Activated CD4-positive, alpha-beta T cell treated with anti-CD3 and anti-CD28 coated beads, Interleukin-2, amount 50 U/mL, for 4 hours (primary cell): ENCODE measurements at places on chromosomes 4 and X.

DNA sequence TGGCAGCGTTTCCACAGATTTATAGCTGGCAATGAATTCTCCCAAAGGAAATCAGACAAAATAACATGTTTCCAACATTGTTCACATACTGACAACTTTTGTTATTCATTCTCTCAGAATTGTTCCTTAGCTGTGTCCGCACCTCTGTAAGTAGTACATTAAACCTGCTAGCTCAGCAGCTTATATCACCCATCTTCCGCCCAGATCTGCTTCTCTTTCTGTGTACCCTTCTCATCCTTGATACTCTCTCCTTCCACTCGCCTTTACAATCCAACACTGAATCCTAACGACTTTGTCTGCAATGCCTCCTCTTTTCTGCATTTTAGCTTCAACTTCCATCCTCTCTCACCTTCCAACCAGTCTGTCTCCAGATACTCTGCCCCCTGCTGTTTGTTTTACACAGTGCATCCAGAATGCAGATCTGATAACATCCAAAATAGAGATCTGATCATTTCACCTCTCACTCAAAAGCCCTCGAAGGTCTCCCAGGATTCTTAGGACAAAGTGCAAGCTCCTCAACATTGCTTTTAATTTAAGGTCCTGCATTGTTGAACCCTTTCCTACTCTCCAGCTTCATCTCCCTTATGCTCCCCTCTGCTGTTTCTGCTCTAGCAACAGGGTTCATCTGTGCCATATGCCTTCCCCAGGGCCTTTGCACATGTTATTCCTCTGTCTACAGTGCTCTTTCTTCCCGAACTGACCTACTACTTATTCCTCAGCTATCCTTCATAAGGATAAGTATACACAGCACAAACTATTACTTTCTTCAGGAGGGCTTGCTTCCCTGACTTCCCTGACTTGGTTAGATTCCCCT lies 67.3 kb upstream of the VBP1 start:
- DNase-seq: peak; percentile 21

- no peak for DNase-seq
Observed at GRCh38 chr4:184833046-184833838, 7.5 kb upstream of the ACSL1 start.

DNA sequence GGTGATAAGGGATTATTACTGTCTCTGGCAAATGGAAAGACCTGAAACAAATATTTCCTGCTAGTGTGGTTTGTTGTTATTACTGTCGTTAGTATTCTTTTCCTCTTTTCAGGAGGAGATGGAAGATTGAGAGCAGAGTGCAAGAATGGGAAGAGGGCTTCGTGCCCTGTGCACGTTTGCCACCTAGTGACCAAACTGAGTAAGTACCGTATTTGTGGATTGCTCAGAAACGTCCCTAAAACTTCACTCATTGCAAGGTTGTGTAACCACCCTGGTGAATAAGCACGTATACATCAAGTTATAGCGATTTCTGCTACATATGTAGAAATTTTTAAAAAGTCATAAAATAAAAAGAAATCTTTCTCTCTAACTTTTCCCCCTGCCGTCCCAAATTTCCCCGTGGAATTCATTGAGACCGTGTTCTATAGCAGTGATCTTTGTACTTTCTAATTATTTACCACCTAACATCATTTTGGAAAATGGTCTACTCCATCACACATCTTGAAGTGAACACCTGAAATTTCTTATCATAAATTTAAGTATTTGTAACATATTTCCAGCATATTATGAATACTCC lies 24.3 kb downstream of the LINC00632 start:
- no peak for DNase-seq

DNA sequence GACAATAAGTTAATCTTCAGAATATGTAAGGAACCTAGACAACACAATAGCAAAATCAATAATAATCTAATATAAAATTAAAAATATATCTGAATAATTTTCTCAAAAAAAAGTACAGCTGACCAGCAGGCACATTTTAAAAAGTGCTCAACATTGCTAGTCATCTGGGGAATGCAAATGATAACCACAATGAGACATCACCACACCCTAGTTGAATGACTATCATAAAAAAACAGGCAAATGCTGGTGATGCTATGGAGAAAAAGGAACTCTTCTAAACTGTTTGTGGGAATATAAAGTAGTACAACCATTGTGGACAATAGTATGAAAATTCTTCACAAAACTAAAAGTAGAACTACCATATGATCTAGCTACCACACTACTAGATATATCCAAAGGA lies 956.9 kb upstream of the NDST4 start:
- no peak for DNase-seq

GRCh38 chrX:150933945-150934350 lies 35.5 kb upstream of the CD99L2 start:
- no peak for DNase-seq

GRCh38 chr4:35918491-35918977 lies 325.8 kb downstream of the ARAP2 start:
- DNase-seq: no peak

DNA sequence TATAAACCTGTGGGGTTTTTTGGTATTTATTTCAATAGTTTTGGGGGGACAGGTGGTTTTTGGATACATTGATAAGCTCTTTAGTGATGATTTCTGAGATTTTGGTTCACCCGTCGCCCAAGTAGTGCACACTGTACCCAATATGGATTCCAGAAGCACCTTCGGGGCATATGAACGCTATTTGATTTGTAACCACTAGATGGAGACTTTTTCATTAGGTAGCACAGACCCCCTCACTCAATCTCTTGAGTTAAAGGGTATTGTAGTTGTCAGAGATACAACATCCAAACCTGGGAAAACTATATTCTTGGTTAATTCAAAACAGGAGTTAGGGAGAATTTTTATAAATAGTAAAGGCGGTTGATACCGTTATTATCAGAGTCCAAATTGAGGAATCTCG lies 79.8 kb downstream of the SPANXN3 start:
- no peak for DNase-seq

GRCh38 chrX:50470103-50471031 lies at the start of gene DGKK:
DGKK (minus strand) TSS chrX:50470825; CDS start chrX:50470678, 147 bp downstream.
- DNase-seq: no peak

GRCh38 chr4:183840311-183840710 lies 64.8 kb upstream of the STOX2 start:
- DNase-seq: peak; percentile 57

DNA sequence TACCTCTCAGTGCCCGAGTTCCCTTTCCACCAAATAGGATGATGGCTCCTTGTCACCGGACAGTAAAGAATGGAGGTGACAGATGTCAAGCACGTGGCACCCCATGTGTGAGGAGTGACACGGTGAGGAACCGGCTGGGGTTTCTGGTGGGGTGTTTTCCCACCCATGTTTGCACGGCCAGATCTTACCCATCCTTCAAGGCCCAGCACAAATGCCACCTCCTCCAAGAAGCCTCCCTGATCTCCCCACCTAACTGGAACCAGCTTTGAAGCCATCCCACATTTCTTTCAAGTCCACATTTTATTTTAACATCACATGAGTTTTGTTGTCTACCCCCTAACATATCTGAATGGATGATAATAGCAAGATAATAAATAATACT lies 63.0 kb downstream of the WFS1 start:
- DNase-seq: no peak

- no peak for DNase-seq
Observed at GRCh38 chrX:18537068-18537467, 111.7 kb downstream of the CDKL5 start.

DNA sequence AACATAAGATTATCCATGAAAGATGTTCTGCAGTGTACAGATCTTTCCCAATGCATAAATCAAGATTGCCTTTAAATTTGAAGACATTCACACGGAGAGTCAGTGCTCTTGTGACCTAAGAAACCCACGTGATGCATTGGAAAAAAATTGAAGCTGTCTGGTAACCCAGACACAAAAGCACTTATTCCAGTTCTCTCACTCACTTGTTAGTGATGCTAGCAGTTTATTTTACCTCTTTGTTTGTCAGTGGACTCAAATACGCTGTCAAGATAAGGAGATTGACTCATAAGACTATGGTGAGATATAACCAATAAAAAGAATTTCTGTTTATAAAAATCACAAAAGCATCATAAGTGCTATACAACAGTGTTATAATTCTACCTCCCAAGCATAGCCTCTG lies 245.8 kb upstream of the SMIM31 start:
- DNase-seq: no peak

DNA sequence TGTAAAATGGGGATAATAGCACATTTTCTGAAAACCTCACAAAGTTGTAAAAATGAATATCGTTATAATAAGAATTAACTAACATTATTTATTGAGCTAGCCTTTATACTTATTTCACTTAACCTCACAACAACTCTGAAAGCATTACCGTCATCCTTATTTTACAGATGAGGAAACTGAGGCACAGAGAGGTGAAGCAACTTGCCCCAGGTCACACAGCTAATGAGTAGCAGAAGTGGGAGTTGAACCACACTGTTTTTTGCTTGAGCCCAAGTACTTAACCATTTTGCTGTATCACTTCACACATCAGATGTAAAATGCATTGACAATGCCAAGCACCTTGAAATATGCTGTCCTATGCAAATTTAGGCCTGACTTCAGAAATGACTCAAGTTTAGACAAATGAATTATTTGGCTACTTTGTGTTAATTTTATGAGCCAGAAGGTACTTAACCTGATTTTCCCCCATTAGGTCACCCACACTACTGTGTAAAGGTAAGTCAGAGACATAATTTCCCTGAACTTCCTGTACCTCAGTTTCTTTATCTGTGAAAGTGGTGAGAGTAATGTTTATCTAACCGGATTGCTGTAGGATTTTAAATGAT lies 23.1 kb downstream of the CD40LG start:
- no peak for DNase-seq

DNA sequence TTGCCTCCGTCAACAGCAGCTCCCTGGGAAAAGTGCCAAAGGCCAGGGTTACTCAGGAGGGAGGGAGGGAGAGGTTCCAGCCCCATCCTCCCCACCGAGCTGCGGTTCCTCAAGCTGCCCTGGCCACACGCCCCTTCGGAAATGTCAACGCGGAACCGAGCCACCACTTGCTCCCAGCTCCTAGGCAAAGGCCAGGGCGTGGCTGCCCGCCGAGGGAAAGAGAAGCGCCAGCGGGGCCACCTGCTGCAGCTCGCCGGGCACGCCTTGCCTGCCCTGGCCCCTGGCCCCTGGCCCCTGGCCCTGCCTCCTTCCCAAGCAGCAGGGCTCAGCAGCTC lies 15.3 kb downstream of the SLC6A8 start:
- DNase-seq: no peak

- DNase-seq: no peak
Observed at GRCh38 chr4:55323375-55323774, 22.7 kb upstream of the SRD5A3 start.

GRCh38 chr4:39410415-39410814 lies 3.7 kb downstream of the KLB start:
- no peak for DNase-seq
